ENCODE measurements at places on chromosomes 5 and 9. TPM values are rescaled to one million over a fixed set of nuclear protein-coding genes. Genes with fewer than 3 reads are reported as not detected.

The GZMA gene
- total RNA-seq, result not detected

DNA sequence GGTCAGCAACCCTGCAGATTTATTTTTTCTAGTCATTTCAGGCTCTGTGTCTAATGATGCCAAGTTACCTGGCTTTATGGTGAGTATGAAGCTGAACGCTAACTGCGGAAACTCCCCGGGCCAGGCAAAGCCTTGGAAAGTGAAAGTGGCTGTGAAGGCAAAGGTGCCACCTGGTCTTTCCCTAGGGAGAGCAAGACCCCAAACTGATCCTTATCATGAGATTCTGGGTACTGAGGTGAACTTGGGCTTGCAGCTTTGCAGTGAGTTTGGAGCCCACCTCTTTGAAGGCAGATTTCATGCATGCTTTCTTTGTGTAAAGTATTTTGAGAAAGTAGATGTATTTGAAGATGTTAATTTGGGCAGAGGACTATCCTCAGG, 63.3 kb downstream of the CARTPT start:
- no peak for DNase-seq

DNA sequence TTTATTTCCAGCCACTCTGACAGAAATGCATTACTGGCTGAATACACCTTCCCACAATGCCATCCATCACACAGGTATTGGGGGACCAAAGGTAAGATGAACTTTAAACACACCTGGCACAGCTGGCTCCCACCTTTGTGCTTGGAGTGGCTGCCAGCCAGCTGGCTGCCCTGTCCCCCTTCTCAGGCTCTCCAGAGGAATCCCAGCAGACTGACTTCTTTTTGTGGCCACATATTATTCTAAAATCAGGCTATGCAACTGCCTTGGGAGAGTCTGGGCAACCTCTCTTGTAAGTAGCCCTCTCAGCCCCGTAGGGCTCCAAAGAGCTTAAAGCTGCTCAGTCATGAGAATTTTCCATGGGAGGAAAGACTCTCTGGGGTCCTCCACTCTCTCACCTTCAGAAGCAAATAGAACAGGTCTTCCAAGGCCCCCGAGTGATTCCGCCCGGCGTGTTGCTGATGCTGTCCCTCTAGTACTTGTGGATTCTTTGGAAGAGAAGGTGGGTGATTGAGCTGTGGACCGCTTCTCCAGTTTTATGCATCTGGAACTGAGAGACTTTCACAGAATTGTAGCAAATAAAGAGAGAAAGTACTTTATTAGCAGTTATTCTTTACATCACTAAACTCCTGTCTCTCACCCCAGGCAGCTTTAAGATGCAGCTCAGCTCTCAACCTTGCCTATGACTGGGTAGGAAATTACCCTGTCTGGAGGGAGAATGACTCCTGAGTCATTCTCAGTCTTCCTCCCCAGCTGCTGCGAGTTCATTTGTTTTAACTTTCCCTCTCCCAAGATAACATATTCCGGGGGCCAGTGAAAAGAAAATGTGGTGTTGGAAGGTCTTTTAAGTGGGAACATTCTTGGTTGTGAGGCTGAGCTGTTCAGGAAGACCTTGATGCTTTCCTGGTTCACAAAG, 159.4 kb upstream of the PITX1 start:
- no peak for DNase-seq

DNA sequence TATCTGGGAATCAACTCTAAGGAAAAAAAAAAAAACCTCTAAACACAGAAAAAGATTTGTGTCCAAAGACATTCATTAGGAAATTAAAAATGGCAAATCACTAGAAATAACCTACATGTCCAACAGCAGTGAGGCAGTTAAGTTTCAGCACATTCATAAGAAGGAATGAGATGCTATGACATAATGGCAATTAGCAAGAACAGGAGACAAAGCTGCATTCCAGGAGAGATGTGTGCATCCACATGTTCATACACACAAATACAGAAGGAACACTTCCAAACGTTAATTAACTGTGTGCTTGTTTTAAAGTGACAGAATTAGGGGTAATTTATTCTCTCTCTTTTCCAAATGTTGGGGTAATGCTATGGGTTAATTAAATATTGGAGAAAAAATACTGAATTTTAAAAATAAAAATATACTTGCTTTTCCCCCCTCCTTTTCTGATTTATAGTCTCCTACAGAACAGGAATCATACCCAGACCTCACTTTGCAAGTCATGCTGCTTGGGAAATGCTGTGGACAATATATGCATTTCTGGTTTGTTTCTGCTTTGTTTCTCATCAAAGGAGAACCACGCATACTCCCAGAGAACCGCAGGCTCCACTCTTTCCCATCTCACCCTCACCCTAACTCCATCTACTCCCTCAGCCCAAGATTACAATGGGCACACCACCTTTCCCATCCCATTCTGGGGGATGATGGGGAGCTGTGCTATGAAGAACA, 114.1 kb downstream of the CDK5RAP2 start:
- DNase-seq, result no peak

DNA sequence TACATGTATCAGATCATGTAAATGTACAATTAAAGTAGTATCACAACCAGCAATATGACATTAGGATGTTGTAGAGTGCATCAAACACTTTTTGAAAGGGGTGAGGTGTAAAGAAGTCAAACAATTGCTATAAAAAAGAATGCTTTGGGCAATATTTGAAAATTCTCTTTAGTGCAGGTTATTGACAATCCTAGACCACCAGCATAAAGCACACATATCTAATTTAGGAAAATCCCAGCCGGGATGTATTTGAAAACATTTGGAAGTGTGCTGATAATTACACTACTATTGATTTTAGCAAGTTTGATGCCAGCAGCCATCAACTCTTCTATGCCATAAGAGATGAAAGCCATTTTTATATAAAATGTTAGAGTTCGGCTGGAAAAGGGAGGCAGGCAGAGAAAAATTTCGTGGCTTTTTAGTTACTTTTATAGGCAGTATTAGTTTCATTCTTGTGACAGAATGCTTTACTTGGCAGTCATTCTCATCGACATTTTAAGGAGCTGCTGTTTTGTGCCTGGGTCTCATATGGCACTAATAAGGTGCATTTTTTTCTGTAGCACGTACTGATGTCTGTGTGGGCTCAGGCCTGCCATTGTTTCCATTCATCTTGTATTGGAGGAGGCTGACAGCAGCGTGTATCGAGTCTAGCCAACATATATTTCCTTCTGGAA, 285.7 kb downstream of the AOPEP start:
- no peak for DNase-seq

DNA sequence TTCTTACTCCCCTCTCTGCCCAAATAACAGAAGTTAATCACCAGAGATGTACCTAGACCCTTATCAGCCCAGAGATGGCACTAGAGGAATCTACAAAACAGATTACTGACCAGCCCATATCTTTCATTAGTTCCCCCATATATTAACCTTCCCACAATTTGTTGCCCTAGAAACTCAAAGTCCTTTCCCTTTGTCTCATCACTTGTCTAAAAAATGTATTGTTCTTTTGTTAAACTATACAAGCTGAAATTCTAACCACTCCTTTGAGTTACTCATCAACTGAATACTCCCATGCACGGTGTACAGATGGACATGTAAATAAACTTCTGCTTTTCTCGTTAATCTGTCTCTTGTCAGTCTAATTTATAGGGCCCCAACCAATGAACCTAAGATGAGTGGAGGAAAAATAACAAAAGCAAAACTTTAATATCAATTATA, 130.9 kb downstream of the CCDC192 start:
- no peak for DNase-seq

Measured in thyroid gland (tissue), 4 donors.